Activated T-helper 1 cell treated with anti-CD3 and anti-CD28 coated beads, Interleukin-12 subunit alpha, Interleukin-12 subunit beta, Interleukin-2, Interleukin-4 antibody, amounts not matched to agents 30 ng/mL and 10 ng/mL and 1 ng/mL, durations not matched to agents 14 hours and 24 hours and 36 hours (primary cell): ENCODE measurements at places on chromosomes 11 and 22.

DNA sequence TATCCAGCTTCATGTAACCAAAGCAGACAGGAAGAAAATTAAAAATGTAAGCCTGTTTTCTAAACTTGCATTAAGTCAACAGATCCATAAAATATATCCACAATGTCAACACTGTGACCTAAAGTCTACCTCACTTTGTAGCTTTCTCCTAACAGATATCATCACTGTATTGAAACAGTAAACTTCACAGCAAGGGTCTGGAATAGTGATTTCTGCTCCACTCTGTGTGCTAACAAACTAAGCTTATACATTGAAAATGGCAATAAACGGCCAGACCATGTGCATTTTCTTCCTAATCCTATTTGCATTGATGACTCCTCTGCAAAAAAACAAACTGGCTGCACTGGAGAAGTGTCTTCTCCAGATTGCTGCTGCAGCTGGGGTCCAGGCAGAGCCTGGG lies 26.8 kb downstream of the CADM1 start:
- DNase-seq, result no peak

DNA sequence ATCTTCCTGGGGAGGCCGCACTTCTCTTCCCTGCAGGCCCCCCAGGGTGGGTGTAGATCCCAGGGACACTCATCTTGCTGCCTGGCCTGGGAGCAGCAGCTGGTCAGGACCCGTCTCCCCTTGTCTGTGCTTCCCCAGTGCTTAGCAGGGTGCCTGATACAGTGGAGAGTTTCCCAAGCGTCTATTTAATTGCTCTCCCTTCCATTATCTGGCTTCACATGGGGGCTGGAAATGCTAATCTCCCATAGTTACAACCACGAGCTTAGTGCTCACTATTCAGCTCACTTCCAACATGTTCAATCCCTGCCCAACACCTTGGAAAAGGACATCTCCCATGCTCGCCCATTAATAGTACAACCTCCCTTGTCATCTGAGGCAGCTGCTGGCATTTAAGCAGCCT lies 100.5 kb downstream of the DSCAML1 start:
- no peak for DNase-seq

- DNase-seq, result no peak
Observed at GRCh38 chr11:35814081-35814695, 129.7 kb upstream of the LDLRAD3 start.

- DNase-seq, result no peak
Observed at GRCh38 chr11:125164091-125164421, 495 bp upstream of the PKNOX2 start.

DNA sequence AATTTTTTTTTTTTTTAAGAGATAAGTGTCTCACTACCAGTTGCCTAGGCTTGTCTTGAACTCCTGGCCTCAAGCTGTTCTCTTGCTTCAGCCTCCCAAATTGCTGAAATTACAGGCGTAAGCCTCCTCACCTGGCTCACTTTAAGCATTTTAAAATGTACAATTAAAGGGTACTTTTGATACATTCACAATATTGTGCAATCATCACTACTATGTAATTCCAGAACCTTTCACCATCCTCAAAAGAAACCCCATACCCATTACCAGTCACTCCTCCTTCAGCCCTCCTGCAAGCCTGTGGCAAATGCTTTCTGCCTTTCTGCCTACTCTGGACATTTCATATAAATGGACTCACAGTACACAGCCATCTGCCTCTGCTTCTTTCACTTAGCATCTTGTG lies 34.5 kb upstream of the WT1 start:
- DNase-seq, result no peak

- no peak for DNase-seq
Observed at GRCh38 chr22:22376352-22376706, 131.7 kb downstream of the VPREB1 start.

GRCh38 chr22:47736186-47737034 lies 974.0 kb downstream of the TBC1D22A start:
- DNase-seq, result no peak

DNA sequence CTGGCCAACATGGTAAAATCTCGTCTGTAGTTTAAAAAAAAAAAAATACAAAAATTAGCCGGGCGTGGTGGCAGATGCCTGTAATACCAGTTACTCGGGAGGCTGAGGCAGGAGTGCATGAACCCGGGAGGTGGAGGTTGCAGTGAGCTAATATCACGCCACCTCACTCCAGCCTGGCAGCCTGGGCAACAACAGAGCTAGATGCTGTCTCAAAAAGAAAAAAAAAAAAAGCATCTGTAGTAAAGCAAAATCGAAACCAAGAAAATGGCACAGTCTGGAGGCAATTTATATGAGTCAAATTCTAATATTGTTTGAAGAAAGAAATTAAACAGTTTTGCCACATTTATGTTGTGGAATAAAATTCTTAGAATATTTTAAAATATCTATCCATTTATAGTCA lies 365.0 kb upstream of the CHORDC1 start:
- no peak for DNase-seq

- DNase-seq, result no peak
Observed at GRCh38 chr22:50503475-50504145, 3.9 kb downstream of the LMF2 start.

- no peak for DNase-seq
Observed at GRCh38 chr11:133162227-133162626, 370.1 kb downstream of the OPCML start.

DNA sequence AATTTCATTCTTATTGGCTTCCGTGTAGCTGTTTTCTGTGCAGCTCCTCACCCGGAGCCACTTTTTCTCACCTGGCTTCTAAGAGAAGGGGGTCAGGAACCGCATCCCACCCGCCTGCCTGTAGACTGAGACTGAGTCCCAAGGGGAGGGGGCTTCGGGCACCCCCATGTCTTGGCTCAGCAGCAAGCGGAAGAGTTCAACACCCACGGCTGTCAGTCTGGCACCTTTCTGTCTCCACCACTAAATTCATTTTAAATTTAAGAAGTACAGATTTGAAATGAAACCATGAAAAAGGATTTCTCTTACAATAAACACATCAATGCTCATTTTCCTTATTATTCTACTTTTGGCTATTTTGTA lies 66.7 kb downstream of the EFCAB6 start:
- DNase-seq, result no peak

DNA sequence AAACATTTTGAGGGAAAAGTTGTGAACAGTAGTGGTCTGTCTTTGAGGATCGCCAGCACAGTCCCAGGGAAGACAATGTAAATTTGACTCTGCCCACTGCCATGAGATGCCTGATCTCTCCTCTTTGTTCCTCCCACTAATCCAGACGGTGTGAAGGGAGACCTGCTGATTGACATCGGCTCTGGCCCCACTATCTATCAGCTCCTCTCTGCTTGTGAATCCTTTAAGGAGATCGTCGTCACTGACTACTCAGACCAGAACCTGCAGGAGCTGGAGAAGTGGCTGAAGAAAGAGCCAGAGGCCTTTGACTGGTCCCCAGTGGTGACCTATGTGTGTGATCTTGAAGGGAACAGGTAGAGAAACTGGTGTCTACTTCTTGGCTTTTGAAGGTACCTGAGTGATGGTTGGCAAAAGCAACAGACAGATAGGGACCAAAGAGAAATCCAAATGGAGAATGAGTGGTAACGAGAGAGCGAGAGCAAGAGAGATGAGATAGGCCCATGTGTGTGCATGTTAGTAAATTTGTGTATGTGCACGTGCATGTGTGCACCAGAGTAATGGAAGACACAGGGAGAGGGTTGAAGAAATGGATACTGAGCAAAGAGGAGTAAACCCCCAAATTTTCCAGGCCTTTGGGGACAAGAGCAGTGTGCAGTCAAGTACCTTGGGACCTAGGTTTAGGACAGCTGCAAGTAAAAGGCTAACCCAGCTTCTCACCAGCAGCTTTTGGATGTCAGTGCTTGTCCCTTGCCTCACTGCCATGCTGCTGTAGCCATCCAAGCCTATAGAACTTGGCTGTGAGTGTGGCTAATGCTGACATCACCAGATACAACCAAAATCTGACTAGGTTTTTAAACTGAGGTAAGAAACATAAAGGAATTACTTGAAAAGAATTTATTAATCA lies 1.9 kb downstream of the NNMT start:
- DNase-seq, result no peak

DNA sequence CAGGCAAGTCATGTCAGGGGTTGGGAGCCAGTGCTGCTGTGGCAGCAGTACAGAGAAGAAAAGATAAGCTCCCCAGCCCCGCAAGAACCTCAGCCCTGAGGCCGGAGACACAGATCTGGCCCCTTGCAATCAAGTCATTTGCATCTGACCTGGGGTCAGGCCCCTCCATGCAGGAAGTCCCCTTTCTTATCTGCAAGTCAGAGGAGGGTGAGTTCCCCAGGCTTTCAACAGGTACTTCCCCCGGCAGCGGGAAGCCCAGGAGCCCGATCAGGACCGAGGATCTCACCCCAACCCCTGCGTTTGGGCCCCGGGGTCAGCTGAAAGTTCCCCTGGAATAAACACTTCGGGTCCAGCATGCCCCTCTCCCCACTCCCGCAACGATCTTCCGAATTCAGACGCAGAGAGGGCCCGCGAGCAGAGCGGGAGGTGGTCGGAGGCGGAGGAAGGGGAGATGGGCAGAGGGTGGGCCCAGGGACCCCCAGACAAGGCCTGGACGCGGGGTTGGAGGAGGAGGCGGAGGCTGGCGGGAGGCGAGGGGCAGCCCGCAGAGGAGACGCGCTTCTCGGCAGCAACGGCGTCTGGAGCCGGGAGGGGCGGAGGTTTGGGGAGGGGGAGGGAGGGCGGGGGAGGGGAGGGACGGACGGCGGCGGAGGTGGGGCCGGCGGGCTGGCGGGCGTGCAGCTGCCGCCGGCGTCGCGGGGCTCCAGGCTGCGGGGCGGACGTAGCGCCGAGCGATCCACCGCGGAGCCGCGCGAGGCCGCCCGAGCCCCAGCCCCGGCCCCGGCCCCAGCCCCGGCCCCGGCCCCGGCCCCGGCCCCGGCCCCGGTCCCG lies at the start of gene TSPAN18:
TSPAN18 (plus strand) TSS at position 680 of the 831 bp plus-strand sequence. CDS start 179,455 bp downstream, outside the sequence.
- DNase-seq, result peak; percentile 26

GRCh38 chr11:22458161-22458560 lies 120.0 kb downstream of the SLC17A6 start:
- DNase-seq, result no peak

GRCh38 chr22:43226377-43227238 lies 39.7 kb upstream of the TTLL12 start:
- no peak for DNase-seq

DNA sequence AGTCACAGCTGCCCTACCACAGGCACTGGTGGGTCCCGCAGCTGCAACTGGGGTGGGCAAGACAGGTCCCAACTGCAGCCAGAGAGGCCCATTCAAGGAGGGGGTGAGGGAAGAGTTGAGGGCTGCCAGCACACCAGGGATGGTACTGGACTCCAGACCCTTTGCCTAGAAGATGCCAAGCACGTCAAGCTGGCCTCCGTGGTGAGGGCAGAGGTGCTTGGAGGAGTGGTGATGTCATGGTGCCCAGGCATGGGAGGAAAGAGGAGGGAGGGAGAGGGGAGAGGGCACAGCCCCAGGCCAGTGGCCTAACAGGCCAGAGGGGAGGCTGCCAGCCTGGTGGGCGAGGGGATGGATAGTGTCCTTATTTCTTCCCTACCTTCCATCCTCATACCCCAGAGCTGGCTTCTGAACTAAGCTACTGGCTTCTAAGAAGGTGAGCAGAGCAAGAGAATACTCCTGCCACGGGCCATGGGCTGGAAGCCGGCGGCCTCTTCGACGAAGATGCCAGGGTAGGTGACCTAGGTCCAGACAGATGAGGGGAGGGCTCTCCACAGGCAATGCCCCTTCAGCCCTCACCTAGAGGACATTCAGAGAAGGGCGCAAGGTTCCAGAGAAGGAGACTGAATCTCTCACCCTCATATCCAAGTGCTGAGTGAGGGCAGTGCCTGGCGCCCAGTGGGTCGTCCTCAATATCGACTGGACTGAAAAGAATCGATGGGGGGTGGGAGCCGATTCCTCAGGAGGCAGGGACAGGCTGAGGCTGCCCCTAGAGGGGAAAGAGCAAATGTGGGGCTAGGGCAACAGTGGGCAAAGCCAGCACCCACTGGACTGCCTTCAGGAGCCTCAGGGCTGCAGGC lies 1.8 kb downstream of the SYT7 start:
- no peak for DNase-seq

- no peak for DNase-seq
Observed at GRCh38 chr11:77724636-77725035, 87.0 kb upstream of the CLNS1A start.

- no peak for DNase-seq
Observed at GRCh38 chr11:92558323-92558722, 333.7 kb downstream of the FAT3 start.

- DNase-seq, result no peak
Observed at GRCh38 chr11:93734427-93735222, 6.7 kb downstream of the TAF1D start.

DNA sequence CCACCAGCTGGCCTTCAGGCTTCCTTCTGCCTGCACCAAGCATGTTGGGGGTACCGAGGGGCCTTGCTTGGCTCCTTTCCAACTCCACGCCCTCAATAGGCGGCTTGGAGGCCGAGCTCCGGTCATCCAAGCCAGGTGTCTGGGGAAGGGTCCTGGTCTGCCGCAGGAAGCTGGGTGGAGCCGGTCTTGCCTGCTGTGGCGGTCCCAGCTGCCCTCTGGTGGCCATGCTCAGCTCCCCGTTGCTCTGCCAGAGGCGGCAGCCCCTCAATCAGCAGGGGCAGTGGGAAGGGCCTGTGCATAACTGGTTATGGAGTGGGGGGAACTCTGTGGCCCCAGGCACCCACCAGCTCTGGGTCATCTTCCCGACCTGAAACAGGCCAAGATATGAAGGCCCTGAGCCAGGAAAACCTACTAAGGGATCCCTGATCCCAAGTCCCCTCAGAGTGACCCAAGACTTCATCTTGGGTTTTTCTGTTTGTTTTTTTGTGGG lies 3.2 kb downstream of the ARVCF start:
- no peak for DNase-seq

DNA sequence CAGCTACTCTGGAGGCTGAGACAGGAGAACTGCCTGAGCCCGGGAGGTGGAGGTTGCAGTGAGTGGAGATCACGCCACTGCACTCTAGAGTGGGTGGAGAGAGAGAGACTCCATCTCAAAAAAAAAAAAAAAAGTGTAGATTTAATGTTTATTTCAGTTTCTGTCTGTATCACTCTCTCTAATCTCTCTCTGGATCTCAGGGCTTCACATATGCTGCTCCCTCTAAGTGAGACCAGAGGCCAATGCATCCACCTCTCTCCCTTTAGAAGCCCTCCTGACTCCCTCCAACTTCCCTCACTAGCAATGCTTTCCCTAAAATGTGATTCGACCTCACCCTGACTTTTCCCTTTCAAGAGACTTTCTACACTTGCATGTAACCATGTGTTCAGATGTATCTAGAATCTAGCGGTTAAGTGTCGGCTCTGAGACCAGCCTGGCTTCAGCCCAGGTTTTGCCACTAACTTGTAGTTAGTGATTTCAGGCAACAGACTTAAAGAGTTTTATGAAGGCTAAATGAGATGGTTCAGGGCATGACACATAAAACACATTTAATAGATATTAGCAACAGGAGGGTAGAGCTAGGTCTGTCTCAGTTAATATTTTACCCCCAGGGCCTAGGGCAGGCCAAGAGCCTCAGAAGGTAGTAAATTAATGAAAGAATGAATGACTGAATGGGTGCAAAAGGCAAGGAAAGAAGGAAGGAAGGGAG lies 364.3 kb downstream of the LARGE1 start:
- DNase-seq, result no peak

DNA sequence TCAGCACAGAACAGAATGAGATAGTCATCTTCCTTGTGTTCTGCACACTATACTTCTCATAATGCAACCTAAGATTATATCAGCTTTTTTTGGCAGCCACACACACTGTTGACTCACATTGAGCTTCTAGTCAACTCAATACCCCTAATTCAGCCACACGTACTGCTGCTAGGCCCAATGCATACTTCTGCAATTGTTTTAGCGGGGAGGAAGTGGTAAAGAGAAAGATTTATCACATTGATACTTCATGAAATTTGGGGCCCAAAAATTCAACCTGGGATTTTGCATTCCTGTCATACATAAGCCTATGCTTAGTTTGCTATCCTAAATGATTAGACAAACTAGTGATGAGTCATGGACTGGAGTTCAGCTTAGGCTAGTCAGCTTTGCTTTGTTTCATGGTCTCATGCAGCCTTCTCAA lies 8.6 kb upstream of the UPB1 start:
- peak; percentile 17 for DNase-seq
